ENCODE measurements at places on chromosomes 16 and 17.

DNA sequence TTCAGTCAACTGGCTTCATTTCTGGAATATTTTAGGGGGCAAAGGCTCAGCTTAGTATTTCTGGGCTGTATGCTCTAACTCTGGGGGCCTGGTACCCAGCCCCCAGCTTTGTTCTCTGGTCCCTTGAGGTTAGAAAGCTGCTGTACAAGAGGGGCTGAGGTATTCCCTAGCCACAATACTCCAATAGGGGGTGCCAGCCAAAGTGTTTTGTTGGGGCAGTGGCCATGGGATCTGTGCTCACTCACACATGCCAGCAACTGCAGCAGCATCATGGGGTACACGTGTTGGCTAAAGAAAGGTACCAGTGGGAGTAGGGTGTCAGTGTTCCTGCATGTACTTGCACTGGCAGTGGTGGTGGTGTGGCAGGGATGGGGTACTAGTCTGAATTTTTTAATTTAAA, 257.3 kb downstream of the CA10 start:
- H3K4me1 ChIP-seq: no peaks in the 10 kb centered on the region
- H3K27ac ChIP-seq: no peak overlapping the region
- H3K27me3 ChIP-seq: no peaks in the 10 kb centered on the region
- no peak overlapping the region for H3K4me3 ChIP-seq

DNA sequence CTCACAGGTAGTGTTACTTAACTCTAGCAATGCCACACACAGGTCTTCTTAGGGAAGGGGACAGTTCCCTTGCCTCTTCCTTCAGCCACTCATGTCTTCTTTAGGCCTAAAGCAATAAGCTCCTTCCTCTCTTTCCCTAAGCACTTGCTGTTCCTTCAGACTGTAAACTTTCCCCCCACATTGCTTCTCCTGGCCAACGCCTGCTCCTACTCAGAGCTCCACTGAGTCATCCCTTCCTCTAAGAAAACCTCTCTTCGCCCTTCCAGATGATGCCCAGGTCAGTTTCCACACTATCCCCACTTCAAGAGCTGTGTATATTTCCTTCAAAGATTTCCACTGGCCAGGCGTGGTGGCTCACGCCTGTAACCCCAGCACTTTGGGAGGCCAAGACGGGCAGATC, 12.5 kb upstream of the EPOP start:
- H3K4me3 ChIP-seq: no peak overlapping the region
- no peak overlapping the region for H3K27ac ChIP-seq
- no peaks in the 10 kb centered on the region for H3K27me3 ChIP-seq
- H3K4me1 ChIP-seq: peaks cover 14% of the 10 kb centered on the region

- peaks cover 6% of the 10 kb centered on the region for H3K27me3 ChIP-seq
- no peaks in the 10 kb centered on the region for H3K36me3 ChIP-seq
- peaks cover 9% of the 10 kb centered on the region for H3K4me1 ChIP-seq
- DNase-seq: peak; percentile 65
Measured at GRCh38 chr17:34420254-34420766, 57.3 kb upstream of the CCL1 start.

- no peaks in the 10 kb centered on the region for H3K36me3 ChIP-seq
- H3K27ac ChIP-seq: no peak overlapping the region
- DNase-seq: no peak
- no peak overlapping the region for H3K4me3 ChIP-seq
- H3K4me1 ChIP-seq: no peaks in the 10 kb centered on the region
Measured at GRCh38 chr16:3509470-3509928, 8.7 kb downstream of the CLUAP1 start.

DNA sequence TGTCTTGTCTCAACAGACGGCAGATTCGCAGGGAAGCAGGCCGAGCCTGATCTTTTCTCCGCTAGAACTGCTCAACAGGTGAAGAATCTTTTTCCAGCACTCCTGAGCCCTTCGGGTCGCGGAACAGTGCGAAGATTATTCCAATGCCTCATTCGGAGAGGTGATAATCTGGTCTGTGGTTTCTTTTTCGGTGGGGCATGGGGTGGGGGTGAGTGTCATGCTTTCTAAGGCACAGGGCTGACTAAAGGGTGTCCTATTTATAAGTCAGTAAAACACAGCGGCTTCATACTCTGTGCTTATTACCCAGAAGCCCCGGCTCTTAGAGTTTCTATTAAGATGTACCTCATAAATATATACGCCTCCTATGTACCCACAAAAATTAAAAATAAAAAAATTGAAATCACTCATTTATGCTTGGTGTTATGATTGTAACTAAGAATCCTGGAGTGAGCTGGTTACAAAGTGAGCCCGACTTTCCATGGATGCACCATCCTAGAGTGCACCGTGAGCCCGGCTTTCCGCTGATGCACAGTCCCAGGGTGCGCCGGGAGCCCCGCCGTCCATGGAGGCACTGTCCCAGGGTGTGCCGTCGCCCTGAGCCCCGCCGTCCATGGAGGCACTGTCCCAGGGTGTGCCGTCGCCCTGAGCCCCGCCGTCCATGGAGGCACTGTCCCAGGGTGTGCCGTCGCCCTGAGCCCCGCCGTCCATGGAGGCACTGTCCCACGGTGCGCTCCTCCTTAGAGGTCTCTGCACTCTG, 164.9 kb downstream of the IRX3 start:
- no peak overlapping the region for H3K4me3 ChIP-seq
- no peaks in the 10 kb centered on the region for H3K27me3 ChIP-seq
- H3K27ac ChIP-seq: no peak overlapping the region
- DNase-seq: no peak
- H3K4me1 ChIP-seq: peaks cover 4% of the 10 kb centered on the region

GRCh38 chr17:43019418-43019817, 2.8 kb downstream of the VAT1 start:
- no peaks in the 10 kb centered on the region for H3K27me3 ChIP-seq
- H3K4me1 ChIP-seq: peaks cover 57% of the 10 kb centered on the region
- no peak overlapping the region for H3K4me3 ChIP-seq
- no peak overlapping the region for H3K27ac ChIP-seq
- H3K36me3 ChIP-seq: peaks cover 11% of the 10 kb centered on the region

DNA sequence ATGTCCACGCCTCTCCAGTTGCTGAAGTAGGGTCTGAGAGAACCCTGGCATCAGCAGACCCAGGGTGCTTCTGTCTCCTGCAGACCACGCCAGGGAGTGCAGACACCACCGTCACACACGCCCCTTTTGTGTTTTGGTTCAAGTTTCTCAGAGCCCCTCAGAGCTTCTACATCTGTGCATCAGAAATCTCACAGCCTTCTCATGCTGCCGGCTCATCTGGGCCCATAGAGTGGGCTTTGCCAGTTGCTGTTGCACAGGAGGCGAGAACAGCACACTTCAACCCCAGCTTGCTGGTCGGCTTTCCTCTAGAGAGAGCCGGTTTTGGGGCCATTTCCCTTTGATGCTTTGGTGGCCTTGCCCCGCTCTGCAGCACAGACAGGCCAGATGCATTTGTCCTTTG, 60.9 kb downstream of the PDPK1 start:
- H3K27me3 ChIP-seq: no peaks in the 10 kb centered on the region
- peaks cover 54% of the 10 kb centered on the region for H3K36me3 ChIP-seq
- H3K4me3 ChIP-seq: no peak overlapping the region
- H3K4me1 ChIP-seq: peaks cover 9% of the 10 kb centered on the region

DNA sequence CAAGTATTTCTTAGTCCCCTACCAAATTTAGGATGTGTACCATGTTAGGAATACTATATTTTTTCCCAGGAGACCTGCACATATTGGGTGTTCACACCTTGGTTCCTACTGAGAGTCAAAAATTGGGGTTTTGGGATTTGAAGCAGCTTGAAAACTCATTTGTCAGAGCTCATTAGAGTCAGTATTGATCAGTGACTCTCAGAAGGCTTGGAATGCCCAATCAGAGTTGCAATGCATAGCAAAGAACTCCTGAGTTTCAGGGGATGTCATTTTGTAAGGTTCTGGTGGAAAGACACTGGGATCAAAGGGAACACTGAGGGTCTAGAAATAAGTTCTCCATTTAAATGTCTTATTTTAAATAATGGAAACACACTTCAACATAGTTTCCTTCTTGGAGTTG, 5.1 kb downstream of the HLF start:
- H3K36me3 ChIP-seq: no peaks in the 10 kb centered on the region
- peaks cover 9% of the 10 kb centered on the region for H3K4me1 ChIP-seq
- no peak overlapping the region for H3K4me3 ChIP-seq
- DNase-seq: no peak
- H3K27ac ChIP-seq: no peak overlapping the region

DNA sequence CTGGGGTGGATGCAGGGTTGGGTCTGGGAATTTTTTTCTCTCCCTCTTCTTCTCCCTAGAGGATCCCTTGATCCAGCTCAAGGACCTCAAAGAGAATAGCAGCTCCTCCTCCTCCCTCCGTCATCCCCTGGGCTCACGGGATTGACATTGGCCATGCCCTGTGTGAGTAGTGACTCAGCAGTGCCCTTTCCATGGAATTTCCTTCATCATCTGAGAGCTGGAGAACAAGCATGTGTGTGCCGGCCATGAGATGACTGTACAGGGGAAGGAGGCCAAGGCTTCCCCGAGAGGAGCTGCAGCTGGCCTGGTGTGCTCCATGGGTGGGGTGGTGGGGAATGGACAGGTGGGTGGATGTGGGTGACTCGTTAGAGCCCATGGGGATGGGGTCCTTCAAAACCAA, 8.9 kb upstream of the WSCD1 start:
- H3K27ac ChIP-seq: no peak overlapping the region
- peaks cover 5% of the 10 kb centered on the region for H3K27me3 ChIP-seq
- H3K36me3 ChIP-seq: no peaks in the 10 kb centered on the region
- H3K4me3 ChIP-seq: no peak overlapping the region
- H3K4me1 ChIP-seq: no peaks in the 10 kb centered on the region
- DNase-seq: no peak

DNA sequence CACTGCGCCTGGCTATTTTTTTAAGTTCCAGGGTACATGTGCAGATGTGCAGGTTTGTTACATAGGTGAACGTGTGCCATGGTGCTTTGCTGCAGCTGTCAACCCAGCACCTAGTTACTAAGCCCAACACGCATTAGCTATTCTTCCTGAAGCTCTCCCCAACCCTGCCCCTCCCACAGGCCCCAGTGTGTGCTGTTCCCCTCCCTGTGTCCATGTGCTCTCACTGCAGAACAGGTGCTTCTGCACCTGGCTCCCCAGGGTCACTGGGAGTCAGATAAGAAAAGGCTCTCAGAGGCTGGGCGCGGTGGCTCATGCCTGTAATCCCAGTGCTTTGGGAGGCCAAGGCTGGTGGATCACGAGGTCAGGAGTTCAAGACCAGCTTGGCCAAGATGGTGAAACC, 6.2 kb downstream of the HASPIN start:
- H3K27ac ChIP-seq: no peak overlapping the region
- no peaks in the 10 kb centered on the region for H3K36me3 ChIP-seq
- no peaks in the 10 kb centered on the region for H3K27me3 ChIP-seq
- H3K4me1 ChIP-seq: peaks cover 1% of the 10 kb centered on the region

GRCh38 chr16:86377251-86378022, 132.9 kb upstream of the FOXF1 start:
- DNase-seq: no peak
- H3K36me3 ChIP-seq: no peaks in the 10 kb centered on the region
- no peak overlapping the region for H3K4me3 ChIP-seq
- no peaks in the 10 kb centered on the region for H3K27me3 ChIP-seq
- H3K4me1 ChIP-seq: peaks cover 12% of the 10 kb centered on the region
- no peak overlapping the region for H3K27ac ChIP-seq

DNA sequence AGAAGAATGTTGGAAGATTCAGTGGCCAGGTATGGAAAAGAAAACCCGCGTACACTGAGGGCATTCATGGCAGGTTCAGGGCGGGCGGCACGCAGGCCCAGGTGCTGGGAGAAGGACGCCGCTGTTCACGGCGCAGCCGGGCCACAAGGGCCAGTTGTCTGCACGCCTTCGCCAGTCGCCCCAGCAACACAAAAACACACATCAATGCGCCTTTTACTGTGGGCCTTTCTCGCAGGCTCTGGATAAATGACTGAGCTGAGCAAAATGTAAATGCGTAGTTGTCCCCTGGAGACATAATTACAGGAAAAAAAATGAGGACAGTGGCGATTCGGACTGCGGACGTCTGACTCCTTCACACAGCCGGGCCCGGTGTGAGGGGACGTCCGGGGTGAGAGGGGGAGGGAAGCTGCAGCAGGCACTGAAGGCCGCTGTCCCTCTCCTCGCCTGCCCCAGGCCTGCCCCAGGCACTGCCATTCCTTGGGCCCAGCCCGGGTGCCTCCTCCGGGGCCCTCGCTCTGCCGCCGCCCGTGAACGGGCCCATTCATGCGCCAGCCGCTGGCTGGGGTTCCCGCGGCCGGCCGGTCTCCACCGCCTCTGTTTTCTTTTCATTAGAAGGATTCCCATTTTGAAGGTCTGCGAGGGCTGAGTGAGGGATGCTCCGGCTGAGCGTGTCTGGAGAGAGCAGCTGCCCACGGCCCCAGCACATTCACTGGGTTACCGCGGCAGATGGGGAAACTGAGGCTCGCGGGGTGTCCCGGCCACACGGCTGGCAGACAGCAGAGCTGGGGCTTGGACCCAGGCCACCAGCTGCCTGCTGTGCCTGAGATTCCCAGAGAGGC, 6.5 kb upstream of the ZNF469 start:
- no peaks in the 10 kb centered on the region for H3K36me3 ChIP-seq
- H3K4me3 ChIP-seq: no peak overlapping the region
- H3K27me3 ChIP-seq: peaks cover 6% of the 10 kb centered on the region
- no peak overlapping the region for H3K27ac ChIP-seq
- DNase-seq: no peak

DNA sequence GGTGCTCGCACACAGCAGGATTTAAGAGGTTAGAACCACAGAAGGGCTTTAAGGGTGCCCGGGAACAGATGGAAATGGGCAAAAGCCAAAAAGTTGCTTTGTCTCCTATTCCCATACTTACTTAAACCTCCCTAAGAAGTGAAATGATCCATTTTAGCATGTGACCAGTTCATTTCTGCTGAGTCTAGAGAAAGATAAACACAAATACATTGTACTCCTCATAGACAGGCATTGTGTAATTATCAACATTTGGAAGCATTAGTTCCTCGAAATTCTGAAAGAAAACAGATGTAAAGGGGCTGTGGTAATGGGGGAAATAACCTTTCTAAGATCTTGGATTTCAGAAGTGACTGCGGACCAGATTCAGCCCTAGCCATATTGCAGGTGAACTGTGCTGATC, 178.3 kb downstream of the CYB561 start:
- no peaks in the 10 kb centered on the region for H3K4me1 ChIP-seq
- no peak overlapping the region for H3K4me3 ChIP-seq
- H3K27ac ChIP-seq: no peak overlapping the region
- DNase-seq: no peak

DNA sequence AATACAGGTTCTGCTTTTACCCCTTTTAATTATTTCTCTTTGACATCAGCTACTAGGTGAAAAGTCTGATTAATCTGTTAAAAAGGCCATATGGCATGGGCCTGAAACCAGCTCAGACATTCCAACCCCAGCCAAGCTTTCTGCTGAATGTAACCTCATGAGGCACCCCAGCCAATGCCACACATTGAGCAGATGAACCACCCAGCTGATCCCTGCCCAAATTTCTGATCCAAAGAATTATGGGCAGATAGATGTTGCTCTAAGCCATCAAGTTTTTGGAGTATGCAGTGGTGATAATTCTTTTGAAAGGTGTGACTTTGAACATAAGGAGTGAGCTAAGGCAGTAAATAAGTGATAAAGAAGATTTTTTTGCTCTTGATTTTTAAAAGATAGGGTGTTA, 177.6 kb upstream of the AXIN2 start:
- DNase-seq: no peak
- no peaks in the 10 kb centered on the region for H3K27me3 ChIP-seq
- no peaks in the 10 kb centered on the region for H3K4me1 ChIP-seq
- no peak overlapping the region for H3K4me3 ChIP-seq
- no peak overlapping the region for H3K27ac ChIP-seq
